ENCODE measurements at places on chromosomes 16 and 17.

GRCh38 chr16:27369806-27370205 lies 32.2 kb upstream of the IL21R start:
- no peak for DNase-seq

DNA sequence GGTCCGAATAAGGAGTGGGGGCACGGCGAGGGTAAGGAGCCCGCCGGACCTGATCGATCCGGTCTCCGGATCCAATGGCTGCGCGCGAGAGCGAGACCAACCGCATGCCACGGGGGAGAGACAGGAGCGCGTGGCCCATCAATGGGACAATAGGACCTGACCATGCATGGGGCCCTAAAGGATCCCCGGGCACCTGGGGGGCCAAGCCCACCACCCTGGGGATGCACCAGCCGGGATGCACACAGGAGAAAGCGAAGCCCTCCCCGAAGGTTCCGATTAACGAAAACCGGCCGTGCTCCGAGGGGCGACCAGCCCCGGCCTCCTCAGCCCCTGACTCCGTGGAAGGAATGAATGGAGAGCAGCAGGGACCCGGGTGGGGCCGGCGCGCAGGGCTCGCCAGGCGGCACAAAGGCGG lies 525 bp downstream of the JPT1 start:
- no peak for DNase-seq

- no peak for DNase-seq
Measured at GRCh38 chr17:33989361-33990148, 265.5 kb upstream of the CCL2 start.

GRCh38 chr17:13362341-13363122 lies 239.2 kb downstream of the HS3ST3A1 start:
- DNase-seq = no peak

- DNase-seq = no peak
Measured at GRCh38 chr16:35753559-35754390, 2294.4 kb downstream of the TP53TG3F start.

DNA sequence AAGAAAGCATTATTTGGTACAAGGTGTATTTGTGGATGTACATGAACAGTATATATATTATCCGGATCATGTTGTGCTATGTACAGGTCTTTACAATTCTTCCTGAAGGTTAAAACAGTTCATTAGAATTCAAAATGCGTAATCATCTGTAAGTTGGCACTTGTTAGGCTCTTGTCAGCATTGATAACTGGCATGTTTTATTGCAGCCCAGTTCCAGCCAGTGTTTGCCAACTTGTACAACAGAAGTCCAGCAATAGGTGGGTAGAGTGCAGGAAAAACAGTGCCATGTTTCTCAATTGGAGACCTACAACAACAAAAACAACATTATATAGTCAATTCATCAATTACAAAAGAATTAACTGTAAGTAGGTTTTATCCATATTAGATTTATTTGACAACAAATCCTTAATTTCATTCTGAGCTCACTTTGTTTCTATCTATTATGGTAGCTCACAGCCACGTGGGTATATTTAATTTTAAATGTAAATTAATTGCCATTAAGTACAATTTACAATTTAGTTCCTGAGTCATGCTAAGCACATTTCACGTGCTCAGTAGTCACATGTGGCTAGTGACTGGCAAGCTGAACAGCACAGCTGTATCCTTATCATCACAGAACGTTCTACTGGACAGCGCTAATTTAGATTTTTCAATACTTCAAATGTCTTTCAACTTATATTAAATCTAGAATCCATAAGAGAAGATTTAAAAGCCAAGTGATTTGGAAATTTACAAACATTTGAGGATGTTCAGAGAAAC lies 8.6 kb upstream of the ANKFY1 start:
- DNase-seq = no peak

- DNase-seq = no peak
Measured at GRCh38 chr16:25493136-25493811, 198.5 kb upstream of the HS3ST4 start.

GRCh38 chr17:41420134-41420533 lies 4.3 kb downstream of the KRT37 start:
- no peak for DNase-seq

DNA sequence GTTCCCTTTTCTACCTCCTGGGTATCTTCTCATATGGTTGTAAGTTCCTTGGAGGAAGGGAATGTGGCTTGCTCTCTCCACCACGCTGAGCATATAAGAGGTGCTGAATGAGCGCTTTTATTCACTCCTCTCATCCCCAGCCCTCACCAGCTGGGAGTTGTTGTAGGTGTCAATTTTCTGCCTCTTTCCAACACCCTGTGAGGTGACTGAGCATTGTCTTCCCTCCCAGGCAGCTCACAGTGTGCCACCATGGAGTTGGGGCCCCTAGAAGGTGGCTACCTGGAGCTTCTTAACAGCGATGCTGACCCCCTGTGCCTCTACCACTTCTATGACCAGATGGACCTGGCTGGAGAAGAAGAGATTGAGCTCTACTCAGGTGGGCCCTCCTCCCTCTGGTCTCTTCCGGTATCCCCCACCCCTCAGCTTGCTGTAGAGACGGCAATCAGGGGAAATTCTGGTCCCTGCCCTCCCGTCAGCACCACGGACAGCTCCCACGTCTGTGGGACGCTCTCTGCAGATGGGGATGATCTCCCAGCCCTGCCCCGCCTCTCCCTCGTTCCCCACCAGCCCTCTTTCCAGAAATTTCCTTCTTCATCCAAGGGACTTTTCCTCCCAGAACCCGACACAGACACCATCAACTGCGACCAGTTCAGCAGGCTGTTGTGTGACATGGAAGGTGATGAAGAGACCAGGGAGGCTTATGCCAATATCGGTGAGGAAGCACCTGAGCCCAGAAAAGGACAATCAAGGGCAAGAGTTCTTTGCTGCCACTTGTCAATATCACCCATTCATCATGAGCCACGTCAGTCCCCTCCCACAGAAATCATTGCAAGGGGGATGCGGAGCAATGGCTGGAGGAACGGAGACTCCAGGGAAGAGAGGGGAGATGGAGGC lies 18.3 kb downstream of the CIITA start:
- no peak for DNase-seq

GRCh38 chr17:16353317-16354174 lies at the start of gene CENPV:
CENPV (minus strand) TSS chr17:16353469; CDS start chr17:16353436, 33 bp downstream.
- no peak for DNase-seq

GRCh38 chr16:16042076-16042475 lies 92.7 kb downstream of the ABCC1 start:
- no peak for DNase-seq

GRCh38 chr16:48000622-48001021 lies 155.2 kb downstream of the ABCC12 start:
- DNase-seq = no peak

All from NCI-H1048 (cell line).